Activated CD8-positive, alpha-beta memory T cell treated with anti-CD3 and anti-CD28 coated beads for 4 hours (primary cell): ENCODE measurements at places on chromosomes 5 and 9.

- DNase-seq, result no peak
These were observed 345.6 kb downstream of the KDM4C start for GRCh38 chr9:7103367-7103766.

- no peak for DNase-seq
These were observed 1.3 kb downstream of the EEIG1 start for GRCh38 chr9:127979333-127980059.

GRCh38 chr5:176384366-176384930 lies 4.0 kb downstream of the NOP16 start:
- DNase-seq, result no peak

DNA sequence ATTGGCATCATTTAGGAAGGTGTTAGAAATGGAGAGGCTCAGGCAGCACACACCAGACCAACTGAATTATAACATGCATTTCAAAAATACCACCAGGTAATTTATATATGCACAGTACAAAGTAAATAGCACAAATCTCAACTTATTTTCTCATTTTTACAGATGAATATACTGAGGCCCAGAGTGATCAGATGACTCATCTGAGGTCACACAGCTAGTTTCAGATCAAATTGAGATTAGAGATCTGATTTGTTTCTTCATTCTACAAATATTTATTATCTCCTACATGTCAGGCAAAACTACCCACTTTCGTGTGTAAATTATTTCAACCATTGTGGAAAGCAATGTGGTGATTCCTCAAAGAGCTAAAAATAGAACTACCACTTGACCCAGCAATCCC lies 507.1 kb downstream of the TLE4 start:
- no peak for DNase-seq

DNA sequence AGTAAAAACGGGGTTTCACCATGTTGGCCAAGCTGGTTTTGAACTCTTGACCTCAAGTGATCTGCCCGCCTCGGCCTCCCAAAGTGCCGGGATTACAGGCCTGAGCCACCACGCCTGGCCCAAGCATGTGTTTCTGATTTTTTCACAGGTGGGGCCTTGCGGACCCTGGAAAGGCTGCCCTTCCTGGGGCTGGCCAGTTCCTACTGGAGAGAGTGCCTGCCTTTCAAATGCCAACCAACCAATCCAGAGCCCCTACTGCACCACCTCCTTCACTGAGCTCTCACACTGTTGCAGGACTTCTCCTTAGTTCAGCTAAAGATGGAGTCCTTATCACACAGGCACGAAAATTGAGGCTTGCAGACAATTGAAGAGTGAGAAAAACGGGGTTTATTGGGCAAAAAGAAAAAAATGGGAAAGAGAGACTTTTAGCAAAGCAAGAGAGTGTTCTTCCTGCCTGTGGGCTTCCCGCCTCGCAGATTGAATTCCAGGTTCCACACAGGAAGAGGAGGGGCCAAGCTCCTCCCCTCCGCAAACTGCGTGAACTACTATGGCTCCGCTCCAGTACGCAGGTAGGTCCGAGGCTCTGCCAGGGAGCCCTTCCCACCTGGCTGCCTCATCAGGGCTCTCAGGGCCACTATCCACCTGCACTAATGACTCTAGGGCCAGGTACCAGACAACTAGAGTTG lies 8.3 kb upstream of the CMBL start:
- no peak for DNase-seq

DNA sequence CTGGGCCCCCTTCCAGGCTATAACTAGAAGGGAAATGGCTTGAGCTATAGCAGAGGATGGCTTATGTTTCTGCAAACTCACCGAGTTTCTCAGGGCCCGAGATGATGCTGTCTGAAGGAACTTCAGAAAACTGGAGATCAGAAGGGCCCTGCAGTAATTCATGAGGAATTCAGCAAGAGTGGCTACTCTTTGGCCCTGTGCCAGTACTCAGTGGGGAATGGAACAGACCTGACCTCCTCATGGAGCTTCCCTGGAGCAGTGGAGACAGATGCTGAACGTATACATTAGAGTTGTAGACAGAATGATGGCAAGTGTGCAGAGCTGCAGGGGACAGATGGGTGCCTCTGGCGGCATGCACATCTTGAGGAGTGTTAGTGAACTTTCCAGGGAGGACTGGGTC lies 17.3 kb upstream of the SMIM32 start:
- DNase-seq, result no peak

DNA sequence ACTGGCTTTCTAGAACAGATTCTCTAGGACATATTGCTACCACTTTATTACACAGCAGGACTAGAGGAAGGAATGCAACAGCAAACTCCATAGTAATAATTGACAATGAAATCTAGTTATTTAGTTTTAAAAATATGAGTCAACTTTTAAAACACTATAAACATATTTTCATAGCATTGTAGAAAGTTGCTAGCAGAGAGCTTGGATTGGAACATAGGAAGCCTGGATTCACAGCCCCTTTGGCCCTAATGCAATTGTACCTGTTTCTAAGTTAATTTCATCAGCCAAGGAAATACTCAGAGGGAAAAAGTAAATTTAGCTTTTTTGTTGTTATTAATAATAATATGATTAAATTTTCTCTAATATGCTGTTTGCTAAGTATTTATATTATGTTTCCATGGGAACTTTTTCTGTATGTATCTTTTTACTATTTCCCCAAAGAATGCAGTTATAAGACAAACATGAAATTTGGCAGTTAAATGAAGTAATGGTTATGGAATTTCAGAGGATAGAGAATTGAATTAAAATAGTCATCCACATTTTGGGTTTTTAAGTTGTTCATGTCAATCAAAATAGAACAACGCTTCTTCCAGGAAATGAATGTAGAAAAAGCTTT lies 45.6 kb downstream of the VCAN start:
- DNase-seq, result no peak
